ENCODE measurements at places on chromosomes 1 and 21.
A peak's percentile ranks its signal among the peaks of the same experiment; 100 is the strongest.

DNA sequence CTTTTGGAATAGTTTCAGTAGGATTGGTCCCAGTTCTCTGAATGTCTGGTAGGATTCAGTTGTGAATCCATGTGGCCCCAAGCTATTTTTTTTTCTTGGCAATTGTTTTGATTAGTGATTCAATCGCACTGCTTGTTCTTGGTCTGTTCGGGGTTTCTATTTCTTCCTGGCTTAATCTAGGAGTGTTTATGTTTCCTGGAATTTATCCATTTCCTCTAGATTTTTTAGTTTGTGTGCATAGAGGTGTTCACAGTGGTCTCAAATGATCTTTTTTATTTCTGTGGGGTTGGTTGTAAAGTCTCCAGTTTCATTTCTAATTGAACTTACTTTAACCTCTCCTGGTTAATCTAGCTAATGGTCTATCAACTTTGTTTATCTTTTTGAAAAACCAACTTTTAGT lies 117.6 kb downstream of the NME7 start:
- H3K36me3 ChIP-seq: no peaks in the 10 kb centered on the region
- H3K4me1 ChIP-seq: no peaks in the 10 kb centered on the region
- no peak overlapping the region for H3K4me3 ChIP-seq
- no peak for DNase-seq
- no peak overlapping the region for H3K27ac ChIP-seq

DNA sequence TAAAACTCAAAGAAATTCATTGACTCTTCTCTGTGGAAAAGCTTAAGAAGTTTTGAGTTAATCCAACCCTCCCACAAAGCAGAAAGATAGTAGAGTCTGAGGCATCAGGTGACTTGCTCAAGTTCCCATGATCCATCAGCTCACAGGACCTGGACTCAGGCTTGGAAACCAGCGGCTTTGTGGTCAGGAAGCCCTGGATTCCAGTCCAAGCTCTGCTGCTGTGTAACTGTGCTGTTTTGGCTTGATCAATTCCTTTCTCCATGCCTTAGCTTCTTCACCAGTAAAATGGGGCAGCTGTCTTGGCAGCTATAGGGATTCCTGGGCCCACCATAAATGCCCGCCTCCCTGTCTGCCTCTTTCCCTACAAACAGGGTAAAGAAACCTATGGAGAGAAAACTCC lies 180.2 kb downstream of the HIVEP3 start:
- DNase-seq: no peak

- H3K36me3 ChIP-seq: no peaks in the 10 kb centered on the region
- no peak overlapping the region for H3K4me3 ChIP-seq
- no peak for DNase-seq
- H3K27ac ChIP-seq: no peak overlapping the region
- no peaks in the 10 kb centered on the region for H3K27me3 ChIP-seq
Measured at GRCh38 chr1:219498666-219499065, 114.2 kb downstream of the ZC3H11B start.

DNA sequence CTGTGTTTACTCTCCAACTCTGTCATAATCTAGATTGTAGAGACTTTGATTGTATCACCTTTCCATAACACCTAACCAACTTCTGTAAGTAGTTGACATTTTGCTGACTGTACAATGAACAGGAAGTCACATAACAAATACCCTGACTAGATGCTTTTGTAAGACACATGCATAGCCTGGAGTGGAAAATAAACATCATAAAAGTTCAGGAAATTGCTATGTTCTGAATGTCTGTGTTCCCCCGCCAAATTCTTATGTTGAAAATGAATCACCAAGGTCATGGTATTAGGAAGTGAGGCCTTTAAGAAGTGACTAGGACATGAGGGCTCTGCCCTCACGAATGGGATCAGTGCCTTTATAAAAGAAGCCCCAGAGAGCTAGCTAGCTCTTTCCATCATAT lies 40.4 kb upstream of the ZSWIM5 start:
- H3K4me1 ChIP-seq: no peaks in the 10 kb centered on the region
- peak; percentile 41 for DNase-seq
- no peaks in the 10 kb centered on the region for H3K27me3 ChIP-seq

GRCh38 chr1:184624051-184624450 lies 130.6 kb downstream of the EDEM3 start:
- no peaks in the 10 kb centered on the region for H3K27me3 ChIP-seq
- DNase-seq: no peak
- H3K4me3 ChIP-seq: no peak overlapping the region
- H3K4me1 ChIP-seq: no peaks in the 10 kb centered on the region
